ENCODE measurements at places on chromosomes 5 and 9. TPM values are rescaled to one million over a fixed set of nuclear protein-coding genes. Genes with fewer than 3 reads are reported as not detected.

CD274 gene
- total RNA-seq: 14.3 TPM

PLAC8L1 gene
- total RNA-seq: not detected

EDIL3 gene
- total RNA-seq: 2.4 TPM

C1QTNF2 gene
- total RNA-seq: 0.33 TPM

TEX48 gene
- total RNA-seq: not detected

NCS1 gene
- 66.9 TPM for total RNA-seq

WWC1 gene
- 48.7 TPM for total RNA-seq

KCNMB1 gene
- not detected for total RNA-seq

IRX2 gene
- total RNA-seq: 11.4 TPM

FCHO2 gene
- 8.1 TPM for total RNA-seq

FYB1 gene
- total RNA-seq: not detected

NUTM2G gene
- total RNA-seq: not detected

OBP2B gene
- not detected for total RNA-seq

PCDHB11 gene
- total RNA-seq: not detected

NUDT2 gene
- 14.1 TPM for total RNA-seq

FOXD4L4 gene
- total RNA-seq: 0.14 TPM

ZNF483 gene
- total RNA-seq: not detected

TAL2 gene
- total RNA-seq: not detected

PAEP gene
- 15.7 TPM for total RNA-seq

SPAG8 gene
- total RNA-seq: 0.26 TPM

Measured in HT1080 (cell line).